ENCODE measurements at places on chromosomes 4 and X.

DNA sequence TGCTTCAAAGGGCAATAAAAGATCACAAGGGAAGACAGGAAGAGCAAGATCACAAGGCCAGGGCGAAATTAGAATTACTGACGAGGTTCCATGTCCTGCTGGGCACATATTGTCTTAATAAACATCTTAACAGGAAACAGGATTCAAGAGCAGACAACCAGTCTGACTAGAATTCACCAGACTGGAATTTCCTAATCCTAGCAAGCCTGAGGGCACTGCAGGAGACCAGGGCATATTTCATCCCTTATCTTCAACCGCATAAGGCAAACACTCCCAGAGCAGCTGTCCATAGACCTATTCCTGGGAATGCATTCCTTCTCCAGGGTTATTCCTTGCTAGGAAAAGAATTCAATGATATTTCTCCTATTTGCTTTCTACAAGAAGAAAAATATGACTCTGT lies 12.4 kb upstream of the TDO2 start:
- H3K36me3 ChIP-seq: no peaks in the 10 kb centered on the region
- no peak overlapping the region for H3K27ac ChIP-seq
- no peaks in the 10 kb centered on the region for H3K27me3 ChIP-seq
- no peaks in the 10 kb centered on the region for H3K4me1 ChIP-seq
- no peak for DNase-seq
- no peak overlapping the region for H3K4me3 ChIP-seq

- H3K36me3 ChIP-seq: no peaks in the 10 kb centered on the region
- peak overlapping the region; percentile 98 for H3K27ac ChIP-seq
- peaks cover 22% of the 10 kb centered on the region for H3K4me1 ChIP-seq
- peak; percentile 83 for DNase-seq
Observed at GRCh38 chr4:38529189-38530115, 134.5 kb upstream of the KLF3 start.

DNA sequence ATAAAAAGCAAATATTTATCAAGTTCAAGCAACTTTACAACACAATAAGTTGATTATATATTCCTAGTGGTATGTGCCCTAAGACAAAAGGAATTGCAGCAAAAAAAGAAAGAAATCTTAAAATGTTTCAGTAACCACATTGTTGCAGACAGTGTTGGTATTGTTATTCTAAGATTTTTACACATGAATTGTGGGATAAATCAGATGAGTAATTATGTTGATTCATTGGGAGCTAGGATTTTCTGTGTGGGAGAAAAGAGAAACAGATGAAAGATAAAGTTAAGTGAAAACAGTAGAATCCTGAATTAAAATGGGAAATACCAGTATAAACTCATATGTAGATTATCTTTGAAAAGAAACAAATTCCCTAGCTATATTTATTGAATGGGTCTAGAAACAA lies 362.4 kb downstream of the PPP3CA start:
- no peaks in the 10 kb centered on the region for H3K27me3 ChIP-seq
- H3K4me3 ChIP-seq: no peak overlapping the region

DNA sequence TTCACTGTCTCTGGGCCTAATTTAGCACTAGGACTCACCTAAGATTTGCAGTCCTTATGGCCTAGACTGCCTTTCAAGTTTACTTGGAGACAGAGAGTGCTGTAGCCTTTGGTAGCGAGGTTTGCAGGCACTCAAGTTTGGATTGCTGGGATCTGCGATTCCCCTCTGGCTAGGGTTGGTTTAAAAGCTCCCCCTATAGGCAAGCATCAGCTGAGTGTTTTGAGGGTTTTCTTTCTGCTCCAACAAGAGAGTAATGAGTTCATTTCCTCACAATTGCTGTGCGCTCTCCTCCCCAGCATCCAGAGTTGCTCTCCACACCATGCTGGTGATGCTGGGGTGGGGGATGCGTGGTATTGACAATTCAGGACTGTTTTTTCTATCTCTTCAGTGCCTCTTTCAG lies 206.9 kb downstream of the GLUD2 start:
- no peak overlapping the region for H3K27ac ChIP-seq
- H3K27me3 ChIP-seq: no peaks in the 10 kb centered on the region
- peak; percentile 40 for DNase-seq
- H3K36me3 ChIP-seq: no peaks in the 10 kb centered on the region

GRCh38 chrX:120136840-120137239 lies 21.1 kb upstream of the RHOXF1 start:
- H3K4me3 ChIP-seq: no peak overlapping the region
- no peaks in the 10 kb centered on the region for H3K27me3 ChIP-seq
- no peaks in the 10 kb centered on the region for H3K4me1 ChIP-seq
- H3K27ac ChIP-seq: no peak overlapping the region
- no peak for DNase-seq

DNA sequence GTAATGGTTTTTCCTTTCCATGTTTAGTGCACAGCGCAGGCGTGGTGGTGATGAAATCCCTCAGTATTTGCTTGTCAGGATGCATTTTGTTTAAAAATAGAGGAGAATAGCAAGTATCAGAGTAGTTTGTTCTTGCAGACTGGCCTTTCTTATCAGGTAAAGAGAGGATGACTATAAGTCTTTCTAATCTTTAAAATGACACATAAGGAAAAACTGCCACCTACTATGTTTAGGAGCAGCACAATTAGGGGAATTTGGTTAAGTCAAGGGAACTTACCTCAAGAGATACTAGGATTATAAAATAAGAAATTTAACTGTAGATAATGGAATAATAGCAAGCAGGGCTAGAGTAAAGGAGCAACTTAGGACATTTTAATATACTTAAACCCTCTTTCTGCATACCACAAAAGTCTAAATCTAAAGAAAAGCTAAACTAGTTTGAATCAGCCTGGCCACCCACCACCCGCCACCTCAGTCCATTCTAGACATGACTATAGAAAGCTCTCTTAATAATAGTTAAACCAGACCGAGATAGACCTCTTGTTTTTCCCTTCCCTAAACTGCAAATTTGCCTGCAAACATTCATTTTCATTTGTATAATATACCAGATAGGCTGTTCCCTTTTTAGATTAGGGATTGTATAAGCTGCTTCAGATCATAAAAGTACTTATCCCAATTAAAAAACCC lies 62.0 kb downstream of the APOOL start:
- no peak overlapping the region for H3K27ac ChIP-seq
- no peaks in the 10 kb centered on the region for H3K27me3 ChIP-seq
- H3K36me3 ChIP-seq: no peaks in the 10 kb centered on the region
- DNase-seq: no peak
- H3K4me1 ChIP-seq: no peaks in the 10 kb centered on the region
